ENCODE measurements at places on chromosomes 2 and 18.

DNA sequence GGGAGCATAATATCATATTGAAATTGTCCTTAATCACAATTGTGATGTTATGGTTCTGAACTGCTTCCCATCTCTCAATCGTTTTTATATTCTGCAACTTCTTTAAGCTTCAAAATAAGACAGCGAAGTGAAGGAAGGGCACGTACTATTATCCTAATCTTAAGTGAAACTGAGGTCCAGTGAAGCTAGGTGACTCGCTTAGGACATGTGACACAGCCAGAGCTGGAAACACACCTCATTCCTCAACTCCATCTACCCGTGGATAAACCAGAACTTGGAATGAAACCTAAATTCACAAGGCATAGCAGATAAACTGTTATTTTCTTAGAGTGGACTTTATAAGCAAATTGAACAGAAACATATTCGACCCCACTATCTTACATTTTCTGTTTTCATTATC, 191.2 kb upstream of the PXDN start:
- DNase-seq = no peak

GRCh38 chr2:101064505-101064867, 62.4 kb downstream of the RPL31 start:
- DNase-seq = no peak

- DNase-seq = no peak
Measured at GRCh38 chr2:3129867-3130266, 247.8 kb downstream of the EIPR1 start.

DNA sequence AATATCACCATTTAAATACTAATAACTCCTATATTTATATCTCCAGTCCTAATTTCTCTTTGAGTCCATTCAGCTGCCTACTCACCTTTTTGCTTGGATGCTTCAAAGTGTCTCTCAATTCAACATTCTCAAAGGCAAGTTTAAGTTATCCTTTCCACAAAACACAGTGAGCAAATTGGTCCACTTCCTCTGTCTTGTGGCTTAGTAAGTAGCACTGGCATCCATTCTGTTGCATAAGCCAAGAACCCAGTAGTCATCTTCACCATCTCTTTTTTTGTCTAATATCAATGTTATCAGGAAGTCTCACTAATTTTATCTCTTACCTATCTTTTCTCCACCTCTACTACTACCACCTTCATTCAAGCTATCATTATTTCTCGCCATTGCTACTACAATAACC, 27.4 kb upstream of the IL1RL1 start:
- no peak for DNase-seq

GRCh38 chr2:109609352-109610024, 4.3 kb downstream of the SEPTIN10 start:
- no peak for DNase-seq

- no peak for DNase-seq
Measured at GRCh38 chr2:237057893-237058300, 27.8 kb upstream of the COPS8 start.

- no peak for DNase-seq
Measured at GRCh38 chr2:105081006-105081601, 43.2 kb downstream of the MRPS9 start.

- DNase-seq = no peak
Measured at GRCh38 chr2:25523060-25523459, 150.3 kb downstream of the DTNB start.

GRCh38 chr2:28408764-28409599, 16.3 kb downstream of the FOSL2 start:
- peak; percentile 73 for DNase-seq

DNA sequence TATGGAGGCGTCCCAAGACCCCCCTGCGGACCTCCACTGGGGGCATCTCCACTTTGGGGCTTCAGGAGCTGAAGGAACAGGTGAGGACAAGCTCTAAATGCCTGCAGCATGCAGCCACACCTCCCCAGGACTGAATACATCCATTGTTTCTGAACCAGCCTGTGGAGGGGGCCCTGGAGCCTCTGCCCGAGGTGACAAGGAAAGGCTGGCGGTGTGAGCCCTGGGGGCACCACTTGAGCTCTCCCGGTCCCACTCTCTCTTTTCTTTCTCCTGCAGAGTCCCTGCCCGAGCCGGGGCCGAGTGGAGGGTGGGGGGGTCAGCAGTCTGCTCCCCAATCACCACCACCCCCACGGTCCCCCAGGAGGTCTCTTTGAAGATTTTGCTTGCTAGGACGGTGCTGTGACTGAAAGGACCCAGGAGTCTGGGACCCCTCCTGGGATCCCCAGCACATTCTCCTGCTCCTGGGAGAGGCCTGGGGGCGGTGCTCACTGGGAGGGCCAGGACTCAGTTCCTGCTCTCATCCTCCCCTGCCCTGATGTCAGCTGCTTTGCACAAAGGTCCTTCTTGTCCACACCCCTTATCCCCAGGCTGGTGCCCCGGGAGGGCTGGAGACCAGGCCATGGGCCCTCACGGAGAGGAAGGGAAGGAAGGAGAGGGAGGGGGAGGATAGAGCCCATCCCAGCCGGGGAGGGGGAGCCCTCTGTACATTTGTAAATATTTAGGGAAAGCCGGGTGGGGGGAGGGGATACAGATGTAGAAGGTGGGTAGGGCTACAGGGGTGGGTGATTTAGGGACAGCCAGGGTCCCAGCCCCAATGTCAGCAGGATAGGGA, 5.7 kb downstream of the CHPF start:
- DNase-seq = no peak

DNA sequence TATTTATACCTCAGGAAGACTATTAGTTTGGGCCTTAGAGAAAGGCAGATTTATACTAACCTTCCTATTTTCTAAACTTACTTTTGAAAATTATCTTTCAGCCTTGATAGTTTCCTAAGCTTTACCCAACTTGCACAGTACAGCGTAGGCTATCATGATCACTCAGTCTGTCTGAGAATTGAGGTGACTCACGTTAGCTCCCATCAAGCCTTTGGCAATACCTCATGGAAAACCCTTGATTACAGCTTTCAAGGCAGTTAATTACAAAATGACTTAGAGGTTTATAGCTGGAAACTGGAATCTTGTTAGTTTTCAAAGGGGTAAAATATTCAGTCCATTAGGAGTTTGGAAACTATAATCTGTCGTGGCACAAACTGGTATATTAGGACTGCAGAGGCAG, 26.4 kb upstream of the ARMC9 start:
- DNase-seq = no peak

GRCh38 chr2:105231232-105231619, 10.3 kb upstream of the GPR45 start:
- DNase-seq = no peak

- DNase-seq = no peak
Measured at GRCh38 chr2:217249121-217250012, 389.5 kb upstream of the TNP1 start.

GRCh38 chr18:7520200-7520785, 46.8 kb upstream of the PTPRM start:
- no peak for DNase-seq

GRCh38 chr2:71796174-71796593, 342.8 kb downstream of the DYSF start:
- no peak for DNase-seq

DNA sequence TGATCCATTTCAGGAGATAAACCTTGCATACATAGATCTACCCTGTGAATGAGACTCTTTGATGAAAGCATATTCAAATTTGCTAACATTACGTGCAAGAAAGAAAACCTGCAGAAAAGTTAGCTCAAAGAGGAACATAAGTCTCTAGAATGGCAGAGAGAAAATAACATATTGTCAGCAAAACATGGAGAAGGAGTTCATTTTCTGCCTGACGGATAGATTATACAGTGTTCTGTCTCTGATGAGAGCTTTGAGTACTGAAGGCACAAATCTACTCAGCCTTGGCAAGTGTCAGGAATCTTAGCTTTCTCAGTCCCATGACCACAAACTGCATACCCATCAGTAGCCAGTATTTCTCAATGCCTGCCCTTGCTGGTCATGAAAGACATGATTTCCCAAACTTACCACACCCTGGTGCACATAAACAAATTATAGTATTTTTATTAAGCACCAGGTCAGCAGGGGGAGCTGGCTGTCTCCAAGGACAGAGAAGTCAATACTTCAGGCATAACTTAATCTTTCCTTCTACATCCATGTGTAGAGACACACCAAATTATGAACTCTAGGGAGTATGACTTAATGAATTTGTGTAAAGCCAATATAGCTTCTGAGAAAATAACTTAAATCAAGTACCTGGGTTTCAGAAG, 401.2 kb upstream of the SOX11 start:
- no peak for DNase-seq

DNA sequence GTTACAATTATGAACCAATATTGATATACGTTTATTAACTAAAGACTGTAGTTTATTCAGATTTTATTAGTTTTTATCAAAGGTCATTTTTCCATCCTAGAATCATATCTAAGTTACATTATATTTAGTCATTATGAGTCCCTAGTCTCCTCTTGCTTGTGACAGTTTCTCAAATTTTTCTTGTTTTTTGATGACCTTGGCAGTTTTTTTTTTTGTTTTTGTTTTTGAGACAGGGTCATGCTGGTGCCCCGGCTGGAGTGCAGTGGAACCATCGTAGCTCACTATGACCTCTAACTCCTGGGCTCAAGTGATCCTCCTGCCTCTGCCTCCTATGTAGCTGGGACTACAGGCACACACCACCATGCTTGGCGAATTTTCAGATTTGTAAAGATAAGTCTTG, 18.3 kb upstream of the SLC39A10 start:
- DNase-seq = no peak

GRCh38 chr2:165070076-165070475, 114.8 kb upstream of the SLC38A11 start:
- DNase-seq = no peak

Data from CD4-positive, alpha-beta T cell treated with Interleukin-6 at 100 ng/mL for 8 hours (primary cell).